ENCODE measurements at places on chromosomes 13 and 19.

DNA sequence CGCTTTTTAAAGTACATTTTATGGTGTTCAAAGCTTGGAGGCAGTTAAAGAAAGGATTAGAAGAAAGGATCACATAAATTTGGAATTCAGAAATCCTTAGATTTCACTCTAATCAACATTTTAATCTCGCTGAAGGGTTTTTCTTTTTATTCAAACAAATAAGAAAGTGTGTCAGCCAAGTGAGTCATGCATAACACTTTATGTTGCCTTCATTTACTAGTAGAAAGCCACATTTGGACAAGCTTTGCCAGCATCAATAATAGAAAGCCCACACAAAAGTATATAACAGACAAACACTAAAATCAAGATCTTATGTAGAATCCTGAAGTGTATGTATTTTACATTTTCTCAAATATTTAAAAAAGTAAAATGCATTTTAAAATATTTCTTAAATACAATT, 154.9 kb upstream of the TRPC4 start:
- peak; percentile 1 for DNase-seq

DNA sequence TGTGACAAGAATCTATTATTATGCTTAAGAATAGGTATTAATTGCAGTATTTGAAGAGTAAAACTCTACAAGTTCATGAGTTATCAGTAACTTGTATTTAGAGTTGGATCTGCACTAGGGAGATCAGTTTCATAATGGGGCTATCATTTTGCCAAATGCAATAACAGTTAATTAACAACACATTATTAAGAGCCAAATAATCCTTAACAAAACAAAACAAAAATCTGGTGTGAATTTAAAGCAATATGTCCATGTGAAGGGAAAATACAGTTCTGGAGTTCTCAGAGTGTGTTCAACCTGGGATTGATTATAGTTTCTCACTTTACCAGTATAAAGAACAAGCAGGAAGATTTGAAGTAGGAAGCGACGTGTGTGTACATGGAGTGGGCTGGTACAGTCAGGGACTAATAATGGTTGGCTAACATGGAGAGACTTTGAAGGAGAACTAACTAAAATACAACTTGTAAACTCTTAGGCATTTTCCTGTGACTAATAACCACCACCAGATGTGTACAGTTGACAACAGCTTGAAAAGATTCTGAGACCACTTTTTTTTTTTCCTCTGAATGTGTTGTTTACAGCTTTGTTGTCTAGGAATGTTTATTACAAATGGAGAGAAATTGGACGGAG, 58.5 kb downstream of the POSTN start:
- DNase-seq, result no peak

DNA sequence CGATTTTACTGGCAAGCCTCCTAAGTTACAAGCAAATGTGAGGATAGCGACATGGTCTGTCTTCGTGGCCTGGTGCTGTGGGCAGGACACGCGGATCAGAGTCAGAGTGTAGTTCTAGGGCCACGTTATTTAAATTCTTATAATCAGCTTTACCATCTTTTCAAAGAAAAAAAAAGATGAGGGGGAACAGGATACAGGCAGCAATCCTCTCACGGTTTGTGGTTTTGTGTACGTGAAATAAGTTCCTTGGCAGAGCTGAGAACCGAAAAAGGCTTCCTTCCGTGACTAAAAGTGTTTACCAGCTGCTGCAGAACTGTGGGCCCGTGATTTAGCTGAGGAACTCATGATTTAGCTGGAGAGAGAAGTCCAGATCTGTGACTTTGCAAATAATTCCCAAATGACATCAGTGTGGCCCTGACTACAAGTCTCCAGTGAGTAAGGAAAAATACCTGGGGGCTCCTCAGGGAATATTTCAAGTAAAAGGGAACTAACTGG, 27.2 kb downstream of the RCBTB2 start:
- peak; percentile 57 for DNase-seq

- DNase-seq, result no peak
Observed at GRCh38 chr19:40411125-40411842, 1.9 kb downstream of the PRX start.

- DNase-seq, result peak; percentile 28
Observed at GRCh38 chr13:100490692-100491091, 97.9 kb downstream of the GGACT start.

DNA sequence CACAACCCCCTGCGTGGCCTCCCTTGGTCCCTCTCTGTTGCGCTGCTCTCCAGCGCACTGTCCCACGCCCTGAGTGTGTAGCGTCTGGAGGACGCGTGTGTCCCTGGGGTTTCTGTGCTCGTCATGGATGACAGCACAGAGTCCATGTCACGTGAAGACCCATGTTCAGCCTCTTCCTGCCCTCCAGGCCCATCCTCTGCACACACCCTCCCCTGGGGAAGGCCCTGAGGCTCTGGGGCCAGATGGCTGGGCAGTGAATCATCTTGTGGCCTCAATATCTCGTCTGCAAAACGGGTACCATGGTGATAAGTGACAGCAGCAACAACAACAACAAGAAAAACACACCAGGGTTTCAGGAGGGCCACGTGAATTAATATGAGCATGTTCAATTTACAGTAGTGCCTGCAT, 71.5 kb upstream of the ARHGEF7 start:
- peak; percentile 14 for DNase-seq

DNA sequence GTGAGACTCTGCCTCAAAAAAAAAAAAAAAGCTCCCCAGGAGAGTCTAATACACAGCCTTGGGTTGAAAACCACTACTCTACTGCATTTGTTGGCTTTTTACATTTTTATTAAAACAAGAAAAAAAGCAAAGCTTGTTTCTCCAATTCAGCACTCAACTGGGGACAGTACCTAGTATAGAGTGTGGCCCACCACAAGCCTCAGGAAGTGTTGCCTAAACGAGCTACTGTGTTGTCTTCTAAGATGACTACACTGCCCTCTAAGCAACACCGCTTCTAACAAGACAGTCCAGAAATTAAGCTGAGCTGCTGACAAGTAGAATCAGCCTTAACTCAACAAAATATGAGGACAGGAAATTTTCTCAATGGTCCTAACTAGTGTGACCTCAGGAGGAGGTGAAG, 522.2 kb downstream of the FGF9 start:
- DNase-seq, result no peak

- DNase-seq, result no peak
Observed at GRCh38 chr19:2239173-2239572, 2.5 kb downstream of the SF3A2 start.

DNA sequence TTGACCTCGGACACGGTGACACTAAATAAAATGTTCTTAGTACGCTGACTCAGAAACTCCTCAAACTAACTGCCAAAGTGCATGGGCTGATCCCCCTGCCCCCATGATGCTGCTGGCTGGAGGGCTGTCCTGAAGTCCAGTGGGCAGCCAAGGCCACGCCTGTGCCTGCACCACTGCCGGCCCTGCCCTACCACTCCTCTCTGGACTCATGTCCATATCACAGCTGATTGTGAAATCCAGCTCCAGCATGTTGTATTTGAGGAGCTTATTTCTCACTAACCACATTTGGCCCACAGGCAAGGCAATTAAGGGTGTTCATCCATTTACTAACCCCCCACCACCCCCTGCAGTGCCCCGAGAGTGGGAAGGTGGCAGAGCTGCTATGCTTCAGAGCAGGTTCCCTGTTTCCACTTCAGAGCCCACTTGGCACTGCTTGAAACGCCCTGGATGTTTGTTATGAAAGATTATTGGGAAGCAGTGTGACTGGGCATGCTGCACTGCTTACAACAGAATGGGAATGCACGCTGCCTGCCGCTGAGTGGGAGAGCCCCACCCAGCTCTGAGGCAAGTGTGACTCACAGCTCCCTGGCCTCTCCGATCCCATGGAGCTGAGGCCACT, 114.0 kb downstream of the UQCRFS1 start:
- DNase-seq, result peak; percentile 98

- no peak for DNase-seq
Observed at GRCh38 chr19:35022460-35022859, 7.8 kb upstream of the SCN1B start.

- DNase-seq, result peak; percentile 16
Observed at GRCh38 chr19:17680230-17680722, 7.9 kb downstream of the UNC13A start.

- DNase-seq, result no peak
Observed at GRCh38 chr19:460877-461720, at the start of gene SHC2. TSS of gene SHC2 (minus strand) at chr19:461033. CDS start at chr19:460996, 37 bp downstream.

DNA sequence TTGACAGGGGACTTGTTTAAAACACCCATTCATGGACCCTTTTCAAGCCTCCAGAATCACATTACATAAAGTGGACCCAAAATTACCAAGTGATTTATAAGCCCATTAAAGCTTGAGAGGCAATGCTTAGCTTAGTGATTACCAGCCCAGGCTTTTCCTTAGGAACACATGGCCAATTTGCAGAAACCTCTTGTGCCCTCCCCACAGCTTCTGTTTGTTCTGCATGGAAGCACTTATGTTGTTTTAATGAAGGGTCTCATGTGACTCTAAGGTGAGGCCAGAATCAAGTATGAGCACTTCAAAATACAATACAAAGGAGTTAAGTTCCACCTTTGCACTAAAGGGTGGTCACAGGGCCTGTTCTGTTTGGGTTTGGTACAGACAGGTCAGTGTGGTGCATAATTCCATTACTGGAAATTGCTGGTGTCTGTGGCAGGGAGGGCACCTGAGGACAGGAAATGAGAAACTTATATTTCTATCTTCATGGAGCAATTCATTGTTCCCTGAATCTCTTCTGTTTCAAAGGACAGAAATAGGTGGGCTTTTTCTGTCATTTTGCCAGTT, 15.3 kb downstream of the ZNF486 start:
- peak; percentile 39 for DNase-seq

- DNase-seq, result no peak
Observed at GRCh38 chr13:32320528-32320927, 5.2 kb downstream of the BRCA2 start.

GRCh38 chr13:33798023-33798422, 19.9 kb upstream of the RFC3 start:
- DNase-seq, result no peak

DNA sequence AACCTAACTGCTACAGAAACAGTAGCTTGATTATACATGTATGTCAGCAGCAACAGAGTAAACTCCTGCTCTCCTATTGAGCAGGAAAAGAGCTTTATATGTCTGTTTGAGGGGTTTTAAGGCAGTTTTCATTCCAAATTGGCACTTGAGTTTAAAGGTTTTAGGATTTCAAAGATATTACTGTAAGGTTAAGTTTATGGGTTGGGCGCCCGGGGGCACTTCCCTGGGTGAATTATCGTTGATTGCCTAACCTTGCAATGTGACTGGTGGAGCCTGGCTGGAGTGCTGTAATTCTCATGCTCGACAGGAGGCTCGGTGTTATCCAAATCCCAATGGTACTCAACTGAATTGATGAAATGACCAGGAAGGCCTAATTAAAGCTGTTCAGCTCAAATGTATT, 1586.1 kb downstream of the OLFM4 start:
- no peak for DNase-seq

GRCh38 chr13:76331943-76332712, 554.1 kb downstream of the KCTD12 start:
- no peak for DNase-seq

DNA sequence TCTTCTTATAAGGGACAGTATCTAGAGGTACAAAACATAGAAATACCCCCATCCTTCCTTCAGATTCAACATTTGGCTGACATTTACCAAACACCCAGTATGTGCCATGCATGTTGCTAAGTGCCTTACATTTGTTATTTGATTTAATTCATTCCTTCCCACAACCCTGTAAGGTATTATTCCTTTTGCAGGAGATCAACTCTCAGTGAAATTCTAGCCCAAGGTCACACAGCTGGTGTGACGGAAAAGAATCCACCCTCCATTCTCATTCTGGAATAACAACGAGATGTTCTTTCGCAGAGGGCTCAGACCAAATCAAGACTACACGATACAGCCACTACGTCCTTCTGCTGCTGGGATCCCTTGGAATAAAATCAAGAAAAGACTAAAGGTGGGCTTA, 67.8 kb downstream of the C13orf42 start:
- no peak for DNase-seq

- no peak for DNase-seq
Observed at GRCh38 chr13:111007209-111007608, 92.3 kb upstream of the ANKRD10 start.

DNA sequence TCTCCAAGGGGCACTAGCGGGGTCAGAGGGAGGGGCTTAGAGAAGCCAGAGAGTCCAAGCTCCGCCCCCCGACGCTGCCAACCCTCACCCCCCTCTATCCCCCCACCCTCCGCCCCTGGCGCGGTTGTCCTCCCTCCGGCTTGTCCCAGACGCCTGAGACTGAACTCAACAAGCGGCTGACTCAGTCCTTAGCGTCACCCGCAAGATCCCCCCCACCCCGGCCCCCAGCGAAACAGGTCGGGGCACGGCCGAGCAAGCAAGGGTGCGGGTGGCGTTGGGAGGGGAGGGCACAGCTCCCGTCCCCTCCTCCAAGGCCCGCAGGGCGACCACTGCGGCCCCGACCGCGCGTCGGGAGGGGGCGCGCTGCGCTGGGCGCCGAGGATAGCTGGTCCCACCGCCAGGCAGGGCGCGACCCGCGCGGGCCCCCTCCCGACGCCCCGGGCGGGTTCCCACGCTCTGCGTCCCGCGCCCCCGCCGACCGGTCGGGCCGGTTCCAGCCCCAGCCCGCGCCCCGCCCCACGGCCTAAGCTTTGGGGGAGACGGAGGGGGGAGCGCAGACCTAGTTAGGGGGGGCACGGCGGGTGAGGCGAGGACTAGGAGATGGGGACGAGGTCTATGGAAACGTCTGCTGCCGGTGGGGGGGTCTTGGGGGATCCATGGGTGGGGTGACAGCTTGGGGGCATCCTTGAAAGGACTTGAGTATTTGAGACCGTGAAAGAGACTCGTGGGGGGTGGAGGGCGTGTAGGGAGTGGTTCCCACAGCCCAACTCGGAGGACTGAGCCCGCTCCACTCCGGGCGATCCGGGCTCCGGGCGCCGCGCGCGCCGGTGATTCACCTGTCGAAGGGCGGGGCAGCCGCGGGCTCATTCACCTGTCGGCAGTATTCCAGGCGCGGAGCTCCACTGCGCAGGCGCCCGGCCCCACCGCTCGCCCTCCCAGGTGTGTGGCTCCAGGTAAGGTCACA, 5.1 kb downstream of the NOTCH3 start:
- peak; percentile 16 for DNase-seq

- DNase-seq, result no peak
Observed at GRCh38 chr13:83634601-83635000, 247.7 kb downstream of the SLITRK1 start.

GRCh38 chr13:29594303-29594709, 1.2 kb downstream of the SLC7A1 start:
- peak; percentile 83 for DNase-seq

GRCh38 chr19:46515879-46516350, 20.2 kb upstream of the PNMA8B start:
- DNase-seq, result peak; percentile 41

- peak; percentile 41 for DNase-seq
Observed at GRCh38 chr13:43285933-43286597, 262.7 kb downstream of the DNAJC15 start.

All from renal cortical epithelial cell (primary cell).